ENCODE measurements at places on chromosomes 16 and 17.

DNA sequence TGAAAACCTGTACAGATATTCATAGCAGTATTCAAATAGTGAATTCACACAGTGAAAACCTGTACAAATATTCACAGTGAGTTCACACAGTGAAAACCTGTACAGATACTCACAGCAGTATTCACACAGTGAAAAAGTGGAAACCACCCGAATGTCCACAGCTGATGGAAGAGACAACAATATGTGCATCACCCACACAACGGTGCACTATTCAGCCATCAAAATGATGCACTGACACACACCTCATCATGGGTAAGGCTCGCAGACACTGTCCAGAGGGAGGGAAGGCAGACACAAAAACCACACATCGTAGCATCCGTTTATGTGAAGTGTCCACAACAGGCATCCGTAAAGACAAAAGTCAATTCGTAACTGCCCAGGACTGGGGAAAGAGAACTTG lies 100.9 kb downstream of the VPS53 start:
- H3K4me3 ChIP-seq = no peak overlapping the region
- DNase-seq = no peak
- no peak overlapping the region for H3K27ac ChIP-seq
- H3K36me3 ChIP-seq = peaks cover 33% of the 10 kb centered on the region
- H3K4me1 ChIP-seq = no peaks in the 10 kb centered on the region
- H3K27me3 ChIP-seq = no peaks in the 10 kb centered on the region

DNA sequence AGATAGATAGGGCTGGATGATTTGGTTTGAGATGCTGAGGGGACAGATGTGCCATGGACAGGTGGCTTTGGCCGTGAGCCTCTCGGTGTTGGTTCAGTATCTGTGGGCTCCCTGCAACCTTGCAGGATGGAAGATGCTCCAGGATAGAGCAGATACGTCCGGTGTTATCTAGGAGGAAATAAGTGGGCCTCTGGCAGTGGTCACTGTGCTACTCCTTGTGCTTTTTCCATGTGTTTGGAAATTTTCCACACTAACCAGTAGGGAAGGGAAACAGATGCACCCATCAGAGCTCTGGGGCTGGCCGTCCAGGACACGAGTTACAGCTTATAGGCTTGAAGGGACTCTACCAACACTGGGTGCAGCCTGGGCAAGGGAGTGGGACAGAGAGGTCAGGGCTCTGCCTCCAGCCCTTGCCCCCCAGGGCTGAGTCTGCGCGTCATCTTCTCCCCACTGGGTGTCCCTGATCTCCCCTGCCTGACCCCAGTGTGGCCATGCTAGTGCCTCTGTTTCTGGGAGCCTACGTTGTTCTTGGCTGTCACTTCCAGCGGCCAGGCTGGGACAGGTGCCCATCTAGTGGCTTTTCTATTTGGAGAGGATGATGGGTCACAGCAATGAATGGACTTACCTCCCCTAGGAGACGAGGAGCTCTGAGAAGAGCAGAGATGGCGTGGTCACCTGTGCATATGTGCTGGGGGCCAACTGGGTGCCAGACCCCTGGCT lies 166.9 kb downstream of the SEC14L1 start:
- DNase-seq = no peak
- peaks cover 2% of the 10 kb centered on the region for H3K4me1 ChIP-seq
- no peak overlapping the region for H3K27ac ChIP-seq
- no peak overlapping the region for H3K4me3 ChIP-seq
- H3K36me3 ChIP-seq = no peaks in the 10 kb centered on the region

DNA sequence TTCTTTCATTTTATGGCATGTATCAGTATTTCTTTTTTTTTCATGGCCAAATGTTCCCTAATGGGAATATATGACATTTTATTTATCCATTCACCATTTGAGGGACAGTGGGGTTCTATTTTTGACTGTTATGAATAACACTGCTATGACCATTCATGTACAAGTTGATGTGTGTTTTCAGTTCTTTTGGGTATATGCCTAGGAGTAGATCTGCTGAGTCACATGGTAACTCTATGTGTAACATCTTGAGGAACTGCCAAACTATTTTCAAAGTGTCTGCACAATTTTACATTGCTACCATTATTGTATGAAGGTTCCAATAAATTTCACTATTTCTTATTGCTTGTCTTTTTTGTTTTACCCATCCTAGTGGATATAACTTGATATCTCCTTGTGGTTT lies 223.0 kb downstream of the TANC2 start:
- H3K4me1 ChIP-seq = no peaks in the 10 kb centered on the region
- no peak overlapping the region for H3K27ac ChIP-seq
- no peaks in the 10 kb centered on the region for H3K36me3 ChIP-seq
- DNase-seq = peak; percentile 4
- H3K4me3 ChIP-seq = no peak overlapping the region

DNA sequence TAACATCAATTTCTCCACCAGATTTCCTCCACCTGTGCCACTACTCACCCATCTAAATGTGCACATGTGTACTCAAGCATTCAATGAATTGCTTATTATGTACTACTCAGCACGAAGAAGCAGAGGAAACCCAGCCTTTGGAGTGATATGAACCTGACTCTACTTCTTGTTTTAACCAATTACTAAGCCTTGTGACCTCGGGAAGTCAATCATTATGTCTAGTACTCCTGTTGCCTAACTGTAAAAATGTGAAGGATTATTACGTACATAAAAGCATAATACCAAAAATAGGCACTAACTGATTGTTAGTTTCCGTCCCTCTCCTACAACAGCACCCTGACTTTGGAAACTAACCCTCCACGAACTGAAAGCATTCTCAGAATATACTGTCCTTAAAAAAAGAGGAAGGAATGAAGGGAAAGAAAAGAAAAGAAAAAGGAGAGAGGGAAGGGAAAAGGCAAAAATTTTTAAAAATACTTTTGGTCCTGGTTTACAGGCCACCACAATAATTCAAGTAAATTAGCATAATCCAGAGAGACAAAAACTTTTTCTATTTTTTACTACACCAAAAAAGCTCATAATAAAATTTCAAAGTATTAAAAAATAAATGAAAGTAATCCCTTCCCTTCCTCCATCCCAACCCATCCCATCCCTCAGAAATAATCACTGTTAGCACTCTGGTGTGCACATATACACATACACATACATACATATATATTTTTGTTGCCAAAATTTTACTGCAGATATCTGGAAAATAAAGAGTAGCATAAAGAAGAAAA lies 53.6 kb downstream of the KANSL1 start:
- H3K4me3 ChIP-seq = no peak overlapping the region
- H3K4me1 ChIP-seq = no peaks in the 10 kb centered on the region
- no peak overlapping the region for H3K27ac ChIP-seq

DNA sequence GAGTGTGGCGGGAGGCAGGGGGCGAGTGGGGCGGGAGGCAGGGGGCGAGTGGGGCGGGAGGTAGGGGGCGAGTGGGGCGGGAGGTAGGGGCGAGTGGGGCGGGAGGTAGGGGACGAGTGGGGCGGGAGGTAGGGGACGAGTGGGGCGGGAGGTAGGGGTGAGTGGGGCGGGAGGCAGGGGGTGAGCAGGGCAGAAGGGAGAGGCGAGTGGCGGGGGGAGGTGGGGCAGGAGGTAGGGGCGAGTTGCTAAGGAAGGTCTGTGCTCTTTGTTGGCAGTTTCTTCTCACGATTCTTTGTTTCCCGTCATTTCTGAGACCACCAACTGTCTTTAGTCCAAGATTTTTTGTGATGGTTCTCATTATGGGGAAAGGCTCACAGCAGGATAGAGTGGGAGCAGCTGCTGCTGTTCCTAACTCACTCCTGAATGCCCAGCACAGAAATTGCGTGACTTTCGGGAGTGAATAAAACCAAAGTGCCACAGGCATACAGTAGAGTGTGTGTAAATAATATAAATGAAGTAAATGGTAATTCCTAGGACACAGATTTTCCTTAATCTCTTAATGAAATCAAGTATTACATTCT lies 44.7 kb downstream of the COG7 start:
- H3K4me3 ChIP-seq = no peak overlapping the region
- no peaks in the 10 kb centered on the region for H3K27me3 ChIP-seq
- H3K36me3 ChIP-seq = peaks cover 33% of the 10 kb centered on the region
- no peaks in the 10 kb centered on the region for H3K4me1 ChIP-seq

- H3K27me3 ChIP-seq = no peaks in the 10 kb centered on the region
- DNase-seq = peak; percentile 45
- peak overlapping the region; percentile 11 for H3K27ac ChIP-seq
- H3K4me1 ChIP-seq = peaks cover 12% of the 10 kb centered on the region
- no peaks in the 10 kb centered on the region for H3K36me3 ChIP-seq
Measured at GRCh38 chr16:53597776-53598175, 94.8 kb upstream of the AKTIP start.

- H3K4me1 ChIP-seq = peaks cover 6% of the 10 kb centered on the region
- no peak overlapping the region for H3K4me3 ChIP-seq
- DNase-seq = peak; percentile 55
- H3K36me3 ChIP-seq = no peaks in the 10 kb centered on the region
- no peak overlapping the region for H3K27ac ChIP-seq
Measured at GRCh38 chr16:71421911-71422310, 19.9 kb downstream of the TLE7 start.

DNA sequence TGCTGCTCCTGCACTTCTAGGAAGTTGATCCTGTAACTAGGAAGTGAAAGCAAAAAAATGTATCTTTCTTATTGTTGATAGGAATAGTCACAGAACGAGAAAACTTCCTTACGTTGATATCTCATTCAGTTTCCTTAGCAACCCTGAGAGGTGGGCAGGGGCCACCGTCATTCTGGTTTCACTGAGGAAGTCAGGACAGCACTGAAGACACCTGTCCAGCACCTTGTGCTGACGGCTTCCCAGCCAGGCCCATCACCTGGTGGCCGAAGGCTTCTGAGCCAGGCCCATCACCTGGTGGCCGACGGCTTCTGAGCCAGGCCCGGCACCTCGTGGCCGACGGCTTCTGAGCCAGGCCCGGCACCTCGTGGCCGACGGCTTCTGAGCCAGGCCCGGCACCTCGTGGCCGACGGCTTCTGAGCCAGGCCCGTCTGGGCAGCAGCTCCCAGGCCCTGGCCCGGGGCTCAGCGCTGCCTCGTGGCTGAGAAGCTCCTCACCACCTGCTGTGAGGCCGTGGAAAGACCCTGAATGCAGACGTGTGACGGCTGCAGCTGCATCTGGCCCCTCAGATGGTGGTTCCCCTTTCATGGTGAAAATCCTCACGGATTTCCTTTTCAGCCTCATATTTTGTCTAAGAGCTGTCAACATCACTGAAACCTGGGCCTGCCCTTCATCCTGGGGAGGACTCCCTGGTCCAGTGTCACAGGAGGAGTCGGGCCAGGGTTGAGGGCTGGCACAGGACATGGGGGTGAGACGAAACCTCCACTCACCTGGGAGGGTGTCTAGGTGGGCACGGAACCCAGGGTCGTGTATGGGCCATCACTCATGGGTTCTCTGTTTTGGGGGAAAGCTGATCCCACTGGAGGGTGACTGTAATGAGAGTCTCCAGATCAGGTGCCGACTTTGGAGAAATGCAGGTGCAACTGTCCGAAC lies 33.0 kb upstream of the ZNF750 start:
- peak; percentile 22 for DNase-seq
- no peak overlapping the region for H3K27ac ChIP-seq
- H3K27me3 ChIP-seq = no peaks in the 10 kb centered on the region
- no peaks in the 10 kb centered on the region for H3K36me3 ChIP-seq

GRCh38 chr17:49688848-49689247 lies 11.0 kb upstream of the SPOP start:
- no peak overlapping the region for H3K4me3 ChIP-seq
- H3K27me3 ChIP-seq = no peaks in the 10 kb centered on the region
- H3K36me3 ChIP-seq = no peaks in the 10 kb centered on the region

DNA sequence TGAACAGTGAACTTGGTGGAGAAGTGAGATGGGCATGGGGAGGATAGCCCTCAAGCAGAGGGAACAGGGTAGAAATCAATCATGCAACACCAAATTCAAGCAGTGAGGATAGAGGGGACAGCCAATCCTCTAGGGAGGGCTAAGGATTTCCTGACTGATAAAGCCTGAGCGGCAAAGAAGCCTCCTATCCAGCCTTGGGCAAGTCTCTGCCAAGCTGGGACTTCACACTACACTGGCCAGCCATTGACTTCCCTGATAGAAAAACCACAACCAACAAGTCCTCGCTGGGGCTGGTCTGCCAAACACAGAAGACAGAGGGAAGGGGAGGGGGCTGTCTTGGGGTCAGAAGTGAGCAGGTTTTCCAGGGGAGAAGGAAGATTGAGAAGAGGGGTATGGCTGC lies 2.5 kb upstream of the FBXL19 start:
- H3K27me3 ChIP-seq = no peaks in the 10 kb centered on the region
- H3K36me3 ChIP-seq = peaks cover 2% of the 10 kb centered on the region
- H3K4me3 ChIP-seq = no peak overlapping the region

GRCh38 chr16:67941469-67942199 lies 2.3 kb downstream of the LCAT start:
- no peaks in the 10 kb centered on the region for H3K27me3 ChIP-seq
- no peak overlapping the region for H3K27ac ChIP-seq
- no peaks in the 10 kb centered on the region for H3K36me3 ChIP-seq
- H3K4me3 ChIP-seq = no peak overlapping the region
- DNase-seq = no peak
- peaks cover 25% of the 10 kb centered on the region for H3K4me1 ChIP-seq

DNA sequence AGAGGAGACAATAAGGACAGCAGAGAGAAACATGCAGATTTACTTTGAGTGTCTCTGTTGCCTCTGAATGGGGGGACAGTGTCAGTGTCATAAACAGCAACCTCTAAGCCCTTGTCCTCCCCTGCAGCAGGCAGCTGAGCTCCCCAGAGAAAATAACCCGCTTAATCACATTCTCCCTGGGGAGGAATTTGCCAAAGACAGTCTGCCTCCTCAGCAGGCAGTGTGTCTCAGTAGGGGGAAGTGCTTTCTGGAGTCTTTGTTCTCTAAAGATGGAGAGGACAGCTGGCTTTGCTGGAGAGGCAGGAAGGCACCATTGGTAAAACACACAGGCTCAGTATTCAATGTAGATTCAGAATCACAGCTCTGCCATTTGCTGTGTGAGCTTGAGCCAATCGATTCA lies 16.1 kb downstream of the TEKT5 start:
- H3K36me3 ChIP-seq = no peaks in the 10 kb centered on the region
- no peaks in the 10 kb centered on the region for H3K4me1 ChIP-seq
- H3K27ac ChIP-seq = no peak overlapping the region

GRCh38 chr17:83204230-83204725 lies 124.9 kb downstream of the METRNL start:
- H3K27ac ChIP-seq = no peak overlapping the region
- no peaks in the 10 kb centered on the region for H3K27me3 ChIP-seq
- H3K4me3 ChIP-seq = no peak overlapping the region
- DNase-seq = no peak

DNA sequence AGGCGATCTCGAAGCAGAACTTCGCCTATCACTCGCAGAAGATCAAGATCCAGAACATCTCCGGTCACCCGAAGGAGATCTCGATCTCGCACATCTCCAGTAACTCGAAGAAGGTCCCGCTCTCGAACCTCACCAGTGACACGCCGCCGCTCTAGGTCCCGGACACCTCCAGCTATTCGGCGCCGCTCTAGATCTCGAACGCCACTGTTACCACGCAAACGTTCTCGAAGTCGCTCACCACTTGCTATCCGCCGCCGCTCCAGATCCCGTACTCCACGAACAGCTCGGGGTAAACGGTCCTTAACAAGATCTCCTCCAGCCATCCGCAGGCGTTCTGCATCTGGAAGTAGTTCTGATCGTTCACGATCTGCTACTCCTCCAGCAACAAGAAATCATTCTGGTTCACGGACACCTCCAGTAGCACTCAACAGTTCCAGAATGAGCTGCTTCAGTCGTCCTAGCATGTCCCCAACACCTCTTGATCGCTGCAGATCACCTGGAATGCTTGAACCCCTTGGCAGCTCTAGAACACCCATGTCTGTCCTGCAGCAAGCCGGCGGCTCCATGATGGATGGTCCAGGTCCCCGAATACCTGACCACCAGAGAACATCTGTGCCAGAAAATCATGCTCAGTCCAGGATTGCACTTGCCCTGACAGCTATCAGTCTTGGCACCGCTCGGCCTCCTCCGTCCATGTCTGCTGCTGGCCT lies 10.5 kb downstream of the ELOB start:
- H3K4me1 ChIP-seq = no peaks in the 10 kb centered on the region
- peaks cover 100% of the 10 kb centered on the region for H3K36me3 ChIP-seq
- no peak for DNase-seq
- H3K27me3 ChIP-seq = no peaks in the 10 kb centered on the region
- H3K27ac ChIP-seq = no peak overlapping the region

Measured in common myeloid progenitor, CD34-positive (primary cell).